Right lobe of liver (tissue), 6 donors: ENCODE measurements at places on chromosomes 3 and 15.

DNA sequence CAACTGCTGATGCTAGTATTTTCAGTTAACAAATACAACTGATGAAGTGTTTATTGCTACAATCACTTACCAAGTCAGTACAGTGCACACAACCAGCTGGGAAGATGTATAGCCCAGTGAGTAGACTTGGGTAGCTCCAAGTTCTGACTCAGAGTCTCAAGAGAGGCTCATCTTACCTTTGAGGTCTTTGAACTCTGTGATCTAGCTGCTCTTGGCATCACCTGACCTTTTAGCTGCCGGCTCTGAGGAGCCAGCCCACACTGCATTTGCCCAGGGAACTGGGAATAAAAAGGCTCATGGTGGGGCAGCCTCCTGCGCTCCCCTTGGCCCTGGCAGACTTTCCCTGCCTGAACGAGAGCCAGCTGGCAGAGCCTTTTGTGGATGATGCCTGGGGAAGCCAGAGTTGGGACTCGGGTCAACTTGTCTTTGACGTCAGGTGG, 82.6 kb downstream of the CEMIP start:
- no peak for DNase-seq

- DNase-seq, result no peak
These were observed 67.0 kb upstream of the GPR149 start for GRCh38 chr3:154496978-154497377.

- DNase-seq, result no peak
These were observed 101.9 kb upstream of the KCNH8 start for GRCh38 chr3:19046440-19046839.

DNA sequence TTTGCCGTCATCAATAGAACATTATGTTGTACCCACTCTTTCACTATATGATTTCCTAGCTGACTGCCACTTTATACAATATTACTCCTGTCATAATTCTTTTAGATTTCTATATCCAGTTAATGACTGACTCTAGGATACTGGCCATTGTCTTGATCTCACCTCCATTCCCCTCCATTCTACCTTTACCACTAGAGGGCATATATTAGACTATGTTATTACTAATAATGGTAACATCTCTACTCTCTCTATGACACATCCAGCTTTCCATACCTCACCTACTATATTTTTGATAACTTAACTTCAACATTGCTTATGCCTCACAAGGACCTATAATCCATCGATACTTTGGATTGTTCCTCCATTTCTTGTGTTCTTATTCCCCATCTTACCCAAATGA, 31.4 kb upstream of the POU1F1 start:
- DNase-seq, result no peak

DNA sequence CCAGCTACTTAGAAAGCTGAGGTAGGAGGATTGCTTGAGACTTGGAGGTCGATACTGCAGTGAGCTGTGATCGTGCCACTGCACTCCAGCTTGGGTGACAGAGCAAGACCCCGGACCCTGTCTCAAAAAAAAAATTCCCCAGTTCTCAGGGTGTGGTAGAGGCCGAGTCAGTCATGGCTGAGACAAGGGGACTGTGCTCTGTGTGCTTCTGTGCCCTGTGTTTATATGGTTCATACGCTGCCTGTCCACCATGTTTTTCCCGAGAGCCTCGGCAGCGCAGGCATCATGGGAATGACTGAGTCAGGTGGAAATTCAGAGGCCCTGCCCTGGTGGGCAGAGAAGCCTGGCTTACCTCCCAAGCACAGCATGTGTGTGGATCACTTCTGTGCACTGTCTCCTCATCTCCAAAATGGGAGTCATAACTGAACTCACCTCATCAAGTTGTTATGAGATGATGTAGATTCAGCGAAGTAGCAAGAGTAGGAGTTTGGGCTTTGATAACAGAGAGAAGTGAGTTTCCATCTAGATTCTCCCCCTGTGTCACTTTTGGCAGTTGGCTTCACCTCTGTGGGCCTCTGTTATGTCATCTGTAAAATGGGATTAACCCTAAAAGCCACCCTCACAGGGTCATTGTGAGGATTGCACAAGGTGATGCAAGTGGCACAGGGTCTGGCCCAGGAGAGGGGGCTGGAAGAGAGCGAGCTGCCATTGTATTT, 56.9 kb downstream of the FLNB start:
- no peak for DNase-seq

DNA sequence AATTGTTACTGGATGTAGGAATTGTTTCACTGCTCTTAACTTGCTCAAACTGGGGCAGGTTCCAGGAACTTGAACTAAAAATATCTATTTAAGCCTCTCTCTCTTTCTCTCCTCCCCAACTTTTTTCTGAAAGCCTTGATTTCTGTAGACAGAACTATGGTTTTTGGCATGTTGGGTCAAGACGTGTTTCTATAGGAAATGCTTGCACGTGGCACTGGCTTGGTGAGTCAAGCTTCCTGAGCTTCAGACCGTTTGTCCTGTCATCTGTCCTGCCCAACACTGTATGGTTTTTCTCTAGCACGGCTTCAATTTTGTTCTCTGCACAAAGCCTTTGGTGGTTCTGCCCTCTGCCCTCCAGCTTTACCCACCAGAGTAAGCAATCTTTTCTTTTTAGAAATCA, 13.5 kb downstream of the EAF1 start:
- no peak for DNase-seq
